ENCODE measurements at places on chromosomes 6 and 20.

- DNase-seq, result no peak
Measured at GRCh38 chr6:57301757-57302156, 15.7 kb upstream of the PRIM2 start.

GRCh38 chr6:35181933-35182612, 31.7 kb upstream of the SCUBE3 start:
- no peak for DNase-seq

DNA sequence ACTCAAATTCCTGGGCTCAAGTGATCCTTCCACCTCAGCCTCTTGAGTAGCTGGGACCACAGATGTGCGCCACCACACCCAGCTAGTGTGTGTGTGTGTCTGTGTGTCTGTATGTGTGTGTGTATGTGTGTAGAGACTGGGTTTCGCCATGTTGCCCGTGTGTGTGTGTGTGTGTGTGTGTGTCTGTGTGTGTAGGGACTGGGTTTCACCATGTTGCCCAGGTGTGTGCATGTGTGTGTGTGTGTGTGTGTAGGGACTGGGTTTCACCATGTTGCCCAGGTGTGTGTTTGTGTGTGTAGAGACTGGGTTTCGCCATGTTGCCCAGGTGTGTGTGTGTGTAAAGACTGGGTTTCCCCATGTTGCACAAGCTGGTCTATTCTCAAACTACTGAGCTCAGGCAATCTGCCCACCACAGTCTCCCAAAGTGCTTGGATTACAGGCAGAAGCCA, 28.3 kb downstream of the CDK5RAP1 start:
- no peak for DNase-seq

- no peak for DNase-seq
Measured at GRCh38 chr6:67629258-67629657, 1005.8 kb upstream of the ADGRB3 start.

GRCh38 chr6:148874698-148875293, 128.0 kb downstream of the UST start:
- DNase-seq, result no peak

DNA sequence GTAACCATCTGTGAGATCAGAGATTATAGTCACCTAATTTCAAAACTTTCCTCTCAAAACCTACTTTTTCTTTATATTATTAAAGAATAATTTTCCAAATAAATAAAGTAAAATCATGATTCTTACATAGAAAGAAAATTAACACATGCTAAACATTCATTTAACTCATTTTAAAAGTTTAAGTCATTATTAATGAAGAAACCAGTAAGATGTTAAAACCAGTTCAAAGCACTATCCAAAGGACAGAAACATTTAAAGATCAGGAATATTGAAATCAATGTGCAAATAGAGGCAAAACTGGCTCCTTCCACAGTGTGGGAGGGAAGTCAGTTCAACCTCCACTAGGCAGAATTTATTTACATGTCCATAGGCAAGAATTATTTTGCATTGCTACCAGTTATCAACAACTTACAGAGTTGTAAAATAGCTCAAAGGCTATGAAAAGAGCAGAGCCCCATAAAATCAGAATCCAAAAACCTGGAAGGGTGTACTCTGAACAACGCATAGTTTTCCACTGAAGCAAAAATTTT, 146.9 kb downstream of the KHDC1L start:
- DNase-seq, result no peak

DNA sequence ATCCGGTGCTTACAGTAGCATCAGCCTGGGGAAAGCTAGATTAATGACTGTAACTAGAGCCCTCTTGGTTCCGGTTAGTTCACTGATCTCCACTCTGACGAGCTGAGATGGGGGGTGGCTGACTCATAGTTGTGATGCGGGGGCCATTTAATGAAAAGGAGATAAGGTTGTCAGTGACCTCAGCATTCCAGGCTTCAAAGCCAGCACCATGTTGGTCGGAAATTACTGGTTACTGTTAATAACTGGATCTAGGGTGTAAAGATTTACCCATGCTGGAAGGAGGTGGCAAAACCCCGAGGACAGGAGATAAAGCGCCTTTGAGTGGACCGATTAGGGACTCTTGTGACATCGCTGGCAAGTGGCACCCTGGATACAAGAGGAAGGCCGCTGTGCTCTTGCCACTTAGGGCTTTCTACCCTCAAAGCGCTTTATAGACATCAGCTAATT, 21.1 kb downstream of the FOXC1 start:
- DNase-seq, result no peak

- no peak for DNase-seq
Measured at GRCh38 chr6:142448091-142448729, 146.4 kb downstream of the ADGRG6 start.

DNA sequence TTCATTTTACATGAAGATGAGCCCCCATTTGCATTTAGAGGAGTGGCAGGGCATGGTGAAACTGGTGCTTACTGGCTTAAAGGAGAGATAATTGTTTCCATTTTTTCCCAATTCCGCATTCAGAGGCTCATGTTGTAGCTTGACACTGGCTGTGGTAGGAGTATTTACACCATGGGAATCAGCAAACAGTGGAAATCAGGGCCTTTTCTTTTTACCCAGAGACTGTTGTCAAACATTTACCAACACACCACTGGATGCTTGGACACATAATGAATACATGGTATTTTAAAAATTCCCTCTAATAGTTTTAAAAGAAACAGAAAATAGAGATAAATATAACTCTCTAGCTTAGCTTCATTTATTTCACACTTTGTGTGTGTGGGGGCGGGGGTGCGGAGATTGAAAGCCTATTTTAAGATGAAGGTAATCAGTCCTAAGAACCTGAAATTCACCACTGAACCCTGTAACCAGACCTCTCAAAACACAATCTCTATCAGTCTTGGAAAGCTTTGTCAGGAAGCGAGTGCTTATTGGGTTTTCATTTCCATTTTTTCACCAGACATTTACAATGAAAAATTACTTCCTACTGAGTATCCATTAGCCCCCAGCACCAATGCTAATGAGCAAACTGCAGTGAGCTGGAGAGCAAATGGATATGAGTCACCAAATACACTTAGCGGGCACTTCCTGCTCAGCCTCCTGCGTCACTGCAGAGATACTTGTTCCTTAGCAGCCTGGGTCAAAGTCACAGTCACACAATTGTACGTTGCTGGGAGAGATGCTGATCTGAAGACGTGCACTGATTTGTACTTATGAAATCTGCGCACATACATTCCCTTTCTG, 532.0 kb downstream of the BCKDHB start:
- peak; percentile 97 for DNase-seq

GRCh38 chr6:151885234-151885633, 77.8 kb downstream of the ESR1 start:
- DNase-seq, result no peak

DNA sequence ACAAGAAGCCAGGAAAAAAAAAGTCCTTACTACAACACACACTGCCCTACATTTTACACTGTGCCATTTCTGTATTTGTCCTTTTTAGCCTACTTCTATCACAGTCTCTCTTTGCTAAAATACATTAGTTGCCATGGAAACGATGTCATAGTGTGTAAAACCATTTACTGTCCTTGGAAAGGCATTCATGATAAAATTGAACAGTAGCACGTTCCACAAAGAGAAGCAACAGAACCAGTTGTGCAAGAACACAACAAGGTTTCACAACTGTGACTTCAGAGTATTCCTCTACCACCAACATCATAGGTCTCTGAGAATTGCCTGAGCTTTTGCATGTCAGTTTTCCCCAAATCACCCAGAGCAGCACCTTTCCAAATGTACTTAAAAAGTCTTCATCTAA, 20.5 kb downstream of the FYN start:
- no peak for DNase-seq

- no peak for DNase-seq
Measured at GRCh38 chr6:130161683-130162404, 60.9 kb downstream of the SAMD3 start.

DNA sequence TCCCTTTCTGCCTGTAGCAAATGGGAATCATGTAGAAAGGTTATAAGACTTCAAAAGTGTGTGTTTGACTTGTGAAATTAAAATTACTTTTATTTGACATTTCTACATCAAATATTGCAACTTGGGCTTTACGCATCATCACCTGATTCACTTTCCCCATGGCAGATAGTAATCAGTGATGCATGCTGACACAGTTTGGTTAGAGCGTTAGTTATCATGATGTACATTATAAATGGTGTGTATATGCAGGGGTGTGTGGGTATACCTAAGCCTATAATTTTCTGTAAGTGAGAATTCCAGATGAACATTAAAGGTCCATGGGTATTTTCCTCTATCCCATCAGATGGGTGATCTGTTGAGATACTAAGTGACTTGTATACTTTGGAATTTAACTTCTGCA, 141.5 kb downstream of the KLHL32 start:
- DNase-seq, result no peak

GRCh38 chr20:2708665-2709064, 16.1 kb downstream of the EBF4 start:
- no peak for DNase-seq

DNA sequence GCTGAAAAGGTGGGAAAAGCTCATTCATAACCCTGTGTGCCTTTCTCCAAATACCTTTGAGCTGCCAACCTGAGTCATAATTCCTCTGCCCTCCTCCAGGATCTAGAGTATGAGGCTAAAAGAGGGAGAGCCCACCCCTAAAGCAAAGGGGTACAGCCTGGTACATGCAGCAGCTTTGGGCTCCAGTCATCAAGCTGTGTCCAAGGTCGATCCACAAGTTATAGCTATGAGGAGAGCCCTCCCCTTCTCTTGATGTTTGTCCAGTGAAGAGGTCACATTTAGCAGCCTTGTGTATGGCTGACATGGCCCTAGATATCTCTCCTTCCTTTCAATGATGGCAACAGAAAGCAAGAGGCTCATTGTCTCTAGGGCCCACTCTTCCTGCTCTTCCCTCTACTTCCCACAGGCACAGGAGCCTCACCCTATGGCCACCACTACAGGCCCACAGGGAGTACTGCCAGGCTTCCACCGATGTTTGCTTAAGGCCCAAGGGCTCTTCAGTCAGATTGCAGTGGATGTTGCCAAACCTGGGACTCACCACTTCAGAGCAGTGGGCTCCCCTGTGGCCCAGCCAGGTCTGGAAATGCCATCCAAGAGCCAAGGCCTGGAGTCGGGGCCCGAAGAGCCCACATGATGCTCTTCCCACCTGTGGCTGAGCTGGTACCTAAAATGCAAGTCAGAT, 176.8 kb downstream of the CD83 start:
- no peak for DNase-seq

- no peak for DNase-seq
Measured at GRCh38 chr6:35280903-35281302, 16.7 kb upstream of the DEF6 start.

DNA sequence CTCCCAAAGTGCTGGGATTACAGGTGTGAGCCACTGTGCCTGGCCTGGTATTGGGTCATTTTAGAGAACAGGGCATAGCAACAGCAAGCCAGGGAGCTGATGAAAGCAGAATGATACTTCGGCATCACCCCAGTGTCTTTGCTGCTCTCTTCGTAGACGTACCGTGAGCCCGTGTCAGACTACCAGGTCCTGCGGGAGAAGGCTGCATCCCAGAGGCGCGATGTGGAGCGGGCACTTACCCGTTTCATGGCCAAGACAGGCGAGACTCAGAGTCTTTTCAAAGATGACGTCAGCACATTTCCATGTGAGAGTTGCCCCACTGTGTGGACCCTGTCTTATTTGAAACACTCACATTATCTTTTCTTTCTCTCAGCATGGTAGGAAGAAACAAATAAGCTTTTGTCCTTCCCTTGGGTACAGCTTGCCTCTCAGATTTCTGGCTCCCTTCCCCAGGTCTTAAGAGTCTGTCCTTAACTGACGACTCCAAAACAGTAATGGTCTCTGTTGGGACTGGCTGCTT, 15.9 kb downstream of the TAF8 start:
- DNase-seq, result no peak

DNA sequence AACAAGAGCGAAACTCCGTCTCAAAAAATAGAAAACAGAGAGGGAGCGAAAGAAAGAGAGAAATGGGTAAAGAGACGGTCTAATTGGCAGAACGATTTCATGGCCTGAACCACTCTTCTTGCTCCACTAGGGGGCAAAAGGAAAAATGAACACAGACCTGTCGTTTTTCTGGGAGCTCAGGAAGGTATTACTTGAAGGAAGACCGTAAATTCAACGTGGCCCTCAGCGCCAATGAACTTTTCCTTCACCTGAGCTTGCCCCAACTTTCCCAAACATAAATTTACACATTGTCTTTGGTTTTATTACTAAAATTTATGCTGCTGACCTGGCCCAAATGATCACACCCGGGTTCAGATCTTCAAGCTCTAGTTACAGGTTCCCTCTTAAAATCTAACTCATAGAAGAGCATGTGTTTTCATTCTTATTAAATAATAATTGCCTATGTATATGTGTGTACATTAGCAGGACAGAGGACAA, 67.3 kb downstream of the ATP9A start:
- no peak for DNase-seq

DNA sequence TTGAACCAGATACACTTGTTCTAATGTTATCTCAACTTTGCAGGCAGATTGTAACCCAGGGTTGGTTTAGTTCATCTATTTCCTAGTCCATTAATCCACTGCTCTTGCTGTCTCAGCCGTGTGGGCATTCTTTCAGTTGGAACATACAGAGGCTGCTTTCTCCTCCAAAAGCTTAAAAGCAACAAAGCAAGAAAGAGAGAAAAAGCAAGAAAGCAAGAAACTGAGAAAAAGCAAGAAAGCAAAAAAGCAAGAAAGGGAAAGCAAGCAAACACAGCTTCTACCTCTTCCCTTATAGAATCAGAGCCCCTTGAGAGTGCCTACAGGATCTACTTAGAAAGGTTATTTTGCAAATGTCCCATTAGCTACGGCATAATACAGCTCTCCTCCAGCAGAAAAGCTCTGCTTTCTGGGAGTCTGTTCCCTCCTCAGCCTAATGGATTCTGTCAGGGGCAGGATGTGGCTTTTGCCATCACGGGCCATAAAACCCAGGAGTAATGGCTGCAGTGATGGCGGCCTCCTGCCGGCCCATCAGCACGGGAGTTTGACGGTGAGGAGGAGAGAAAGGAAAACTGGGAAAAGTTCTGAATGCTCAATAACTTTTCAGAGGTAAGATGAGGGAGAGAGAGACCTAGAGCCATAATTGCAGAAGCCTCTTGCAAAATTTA, 156.8 kb upstream of the JARID2 start:
- DNase-seq, result no peak

- DNase-seq, result no peak
Measured at GRCh38 chr20:39823224-39823623, 861.1 kb downstream of the DHX35 start.

GRCh38 chr20:25247000-25247517, 826 bp upstream of the PYGB start:
- DNase-seq, result no peak

DNA sequence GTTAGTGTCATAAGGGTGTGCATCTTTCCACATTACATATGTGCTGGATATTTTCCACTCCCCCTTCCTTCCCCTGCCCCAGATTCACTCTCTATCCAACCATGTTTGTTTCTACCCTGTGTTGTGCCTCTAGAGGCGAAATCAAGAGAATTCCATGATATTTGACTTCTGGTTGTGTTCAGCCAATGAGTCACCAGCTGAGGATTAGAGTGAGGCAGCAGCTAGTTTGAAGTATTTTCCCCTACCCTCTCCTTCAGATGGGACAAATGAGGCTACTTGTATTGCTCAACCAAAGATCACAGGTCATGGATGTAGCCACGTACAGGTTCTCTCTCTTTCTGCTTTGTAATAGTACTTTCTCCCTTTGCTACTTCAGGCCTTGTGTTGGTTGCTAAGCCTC, 24.5 kb upstream of the OR2J2 start:
- no peak for DNase-seq

- DNase-seq, result no peak
Measured at GRCh38 chr20:63850689-63851547, 10.4 kb upstream of the ABHD16B start.

- DNase-seq, result no peak
Measured at GRCh38 chr6:138107752-138108592, 753 bp upstream of the PERP start.

GRCh38 chr6:153172815-153173214, 41.7 kb upstream of the RGS17 start:
- DNase-seq, result no peak

- DNase-seq, result no peak
Measured at GRCh38 chr6:128395596-128395995, 124.8 kb downstream of the PTPRK start.
